ENCODE measurements at places on chromosomes 2 and 18.

- DNase-seq = no peak
Observed at GRCh38 chr2:55837073-55837472, 86.5 kb downstream of the EFEMP1 start.

DNA sequence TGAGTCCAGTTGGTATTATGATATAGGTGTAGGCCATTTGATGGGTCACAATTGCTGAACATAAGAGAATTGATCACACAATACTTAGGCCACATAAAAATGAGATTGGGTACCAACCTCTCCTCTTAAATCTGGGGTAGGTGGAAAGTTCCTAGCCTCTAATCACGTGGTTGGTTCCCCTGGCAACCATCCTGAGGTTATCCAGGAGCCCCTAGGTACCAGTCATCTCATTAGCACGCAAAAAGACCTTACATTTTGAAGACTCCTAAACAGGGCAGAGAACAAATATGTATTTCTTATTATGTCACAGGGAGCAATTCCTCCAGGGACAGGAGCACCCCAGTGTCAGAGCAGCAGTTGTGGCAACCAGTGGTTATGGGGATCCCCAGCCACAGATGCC is 12.7 kb upstream of the SELENOI start:
- no peak for DNase-seq

GRCh38 chr18:27606741-27607140 is 421.6 kb upstream of the CHST9 start:
- no peak for DNase-seq

DNA sequence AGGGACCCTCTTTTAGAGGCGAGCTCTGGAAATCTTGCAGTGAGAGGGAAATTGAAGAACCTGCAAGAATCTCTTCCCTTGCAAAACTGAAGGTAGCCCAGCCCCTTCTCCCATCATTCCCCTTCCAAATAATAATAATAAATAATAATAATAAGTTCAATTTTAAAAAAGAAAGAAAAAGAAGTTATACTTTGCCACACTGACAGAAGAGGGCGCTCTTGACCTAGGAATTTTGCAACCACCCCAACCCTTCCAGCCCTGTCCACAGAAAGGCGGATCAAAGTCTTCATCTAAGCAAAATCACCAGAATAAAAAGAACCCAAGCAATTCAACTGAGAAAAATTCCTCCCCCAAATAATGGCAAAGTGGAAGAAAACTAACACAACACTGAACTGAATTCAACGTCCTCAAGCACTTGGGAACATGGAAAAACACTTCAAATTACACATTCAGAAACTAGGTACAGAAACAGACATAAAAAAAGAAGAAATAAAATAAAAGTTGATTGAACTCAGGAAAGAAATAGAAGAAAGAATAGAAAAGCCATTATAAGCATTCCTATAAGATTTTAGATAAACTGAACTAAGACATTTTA is 98.9 kb upstream of the GLS start:
- peak; percentile 41 for DNase-seq

- no peak for DNase-seq
Observed at GRCh38 chr2:44759823-44760222, 181.7 kb upstream of the SIX3 start.

- DNase-seq = no peak
Observed at GRCh38 chr2:202005272-202005887, 28.3 kb upstream of the FZD7 start.

- DNase-seq = no peak
Observed at GRCh38 chr2:225140723-225141122, 98.5 kb upstream of the DOCK10 start.

DNA sequence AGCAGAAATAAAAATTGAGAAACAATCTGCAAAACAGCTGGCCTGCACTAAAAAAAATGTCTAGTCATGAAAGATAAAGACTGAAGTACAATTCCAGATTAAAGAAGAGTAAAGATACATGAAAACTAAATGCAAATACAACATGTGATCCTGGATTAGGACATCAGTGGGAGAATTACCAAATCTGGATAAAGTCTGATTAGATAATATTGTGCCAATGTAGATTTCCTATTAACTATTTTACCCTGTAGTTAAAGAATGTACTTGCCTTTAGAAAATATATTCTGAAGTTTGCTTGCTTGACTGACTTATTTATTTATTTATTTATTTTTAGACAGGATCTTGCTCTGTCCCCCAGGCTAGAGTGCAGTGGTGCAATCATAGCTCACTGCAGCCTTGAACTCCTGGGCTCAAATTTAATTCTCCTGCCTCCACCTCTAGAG is 58.7 kb downstream of the ASXL2 start:
- DNase-seq = no peak

DNA sequence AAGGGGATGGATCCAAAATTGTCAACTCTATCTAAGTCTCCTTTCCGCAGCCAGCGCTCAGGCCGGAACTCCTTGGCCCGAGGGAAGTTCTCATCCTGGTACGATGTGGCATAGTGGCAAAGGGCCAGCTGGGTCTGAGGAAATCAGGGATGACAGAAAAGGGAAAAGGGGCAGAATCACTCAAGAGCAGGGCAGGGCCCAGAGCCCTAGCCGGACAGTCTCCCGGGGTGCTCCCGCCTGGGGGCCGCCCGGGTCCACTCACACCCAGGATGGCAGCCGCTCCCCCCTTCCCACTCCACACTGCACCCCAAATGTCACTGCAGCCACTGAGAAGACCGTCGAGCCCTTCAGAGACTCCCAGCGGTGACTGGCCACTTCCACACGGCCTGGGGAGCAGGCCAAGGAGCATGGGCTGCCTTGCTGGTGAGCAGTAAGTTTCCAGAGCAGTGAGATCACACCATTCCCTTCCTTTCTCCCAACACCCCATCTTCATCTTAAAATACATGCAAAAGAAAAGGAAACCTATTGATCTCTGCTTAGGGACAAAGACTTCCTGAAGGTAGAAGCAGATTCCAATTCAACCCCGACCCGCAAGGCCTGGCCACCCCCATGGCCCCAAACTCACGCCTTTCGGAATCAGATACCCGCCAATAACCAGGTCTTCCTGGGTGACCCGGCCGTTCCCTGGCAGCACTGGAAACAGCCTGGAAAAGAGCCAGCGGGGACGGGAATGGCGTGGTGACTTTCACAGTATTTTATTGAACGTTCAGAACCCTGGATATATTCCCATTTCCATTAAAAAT is 26.7 kb downstream of the CYP27C1 start:
- DNase-seq = no peak

DNA sequence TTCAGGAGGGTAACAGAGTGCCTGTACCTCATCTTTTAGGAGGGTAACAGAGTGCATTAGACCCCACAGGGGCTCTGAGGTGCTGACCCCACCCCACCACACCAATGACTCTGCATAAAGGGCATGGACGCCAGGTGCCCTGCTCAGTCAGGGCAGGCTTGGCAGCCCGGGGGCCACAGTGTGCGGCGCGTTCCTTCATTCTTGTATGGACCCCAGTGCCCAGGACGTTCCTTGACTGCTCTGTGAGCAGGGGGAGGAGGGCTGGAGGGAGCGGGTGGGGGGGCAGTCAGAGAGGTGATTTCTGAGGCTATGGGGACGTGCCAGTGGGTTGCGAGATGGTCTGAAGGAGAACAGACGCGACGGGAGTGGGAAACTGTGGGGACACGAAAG is 168.7 kb upstream of the NCK2 start:
- no peak for DNase-seq

DNA sequence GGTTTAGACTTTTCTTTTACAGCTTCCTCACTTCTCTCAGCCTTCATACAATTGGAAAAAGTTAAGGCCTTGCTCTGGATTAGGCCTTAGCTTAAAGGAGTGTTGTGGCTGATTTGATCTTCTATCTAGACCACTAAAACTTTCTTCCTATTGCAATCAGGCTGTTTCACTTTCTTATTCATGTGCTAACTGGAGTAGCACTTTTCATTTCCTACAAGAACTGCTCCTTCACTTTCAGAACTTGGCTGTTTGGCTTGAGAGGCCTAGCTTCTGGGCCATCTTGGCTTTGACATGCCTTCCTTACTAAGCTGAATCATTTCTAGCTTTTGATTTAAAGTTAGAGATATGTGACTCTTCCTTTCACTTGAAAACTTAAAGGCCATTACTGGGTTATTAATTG is 114.3 kb downstream of the ARHGEF4 start:
- no peak for DNase-seq

DNA sequence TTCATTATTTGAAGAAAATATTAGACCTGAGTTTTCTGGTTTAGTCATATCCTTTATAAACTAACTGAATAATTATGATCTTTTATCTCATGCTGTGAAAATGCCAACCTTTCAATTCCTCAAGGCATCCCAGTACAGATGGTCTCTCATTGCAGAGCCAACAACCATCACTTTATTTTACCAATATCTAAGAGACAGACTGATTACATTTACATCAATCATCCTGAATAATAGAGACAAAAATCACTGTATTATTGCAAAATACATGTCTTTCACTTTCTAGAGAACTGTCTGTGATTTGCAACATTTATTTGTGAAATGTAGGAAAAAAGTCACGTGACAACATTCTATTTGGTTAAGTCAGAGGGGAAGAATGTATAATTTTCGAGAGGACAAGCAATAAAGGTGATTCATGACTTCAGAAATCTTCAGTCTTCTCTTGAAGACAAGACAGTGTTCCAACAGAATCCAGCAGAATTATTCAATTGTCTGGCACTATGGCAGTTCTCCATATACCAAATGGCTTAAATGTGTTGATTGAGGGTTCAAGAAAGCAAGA is 503.6 kb upstream of the SYT4 start:
- peak; percentile 49 for DNase-seq

DNA sequence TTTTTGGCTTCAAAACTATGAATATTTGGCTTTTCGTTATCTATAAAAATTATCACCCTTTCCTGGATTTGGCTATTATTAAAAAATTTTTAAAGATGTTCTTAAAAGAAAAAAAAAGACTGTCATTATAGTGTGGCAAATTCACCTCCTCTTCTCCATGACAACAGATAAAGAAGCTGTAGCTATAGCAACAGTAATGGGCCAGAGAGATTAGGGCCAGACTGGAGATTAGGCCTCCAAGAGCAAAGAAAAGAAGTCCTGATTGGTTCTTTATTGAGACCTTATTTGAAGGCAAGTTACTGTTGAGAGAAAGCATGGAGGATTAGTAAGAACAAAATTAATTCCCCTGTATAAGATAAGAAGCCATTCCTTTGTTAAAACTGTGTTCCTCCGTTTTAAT is 812.5 kb downstream of the DCC start:
- DNase-seq = no peak

DNA sequence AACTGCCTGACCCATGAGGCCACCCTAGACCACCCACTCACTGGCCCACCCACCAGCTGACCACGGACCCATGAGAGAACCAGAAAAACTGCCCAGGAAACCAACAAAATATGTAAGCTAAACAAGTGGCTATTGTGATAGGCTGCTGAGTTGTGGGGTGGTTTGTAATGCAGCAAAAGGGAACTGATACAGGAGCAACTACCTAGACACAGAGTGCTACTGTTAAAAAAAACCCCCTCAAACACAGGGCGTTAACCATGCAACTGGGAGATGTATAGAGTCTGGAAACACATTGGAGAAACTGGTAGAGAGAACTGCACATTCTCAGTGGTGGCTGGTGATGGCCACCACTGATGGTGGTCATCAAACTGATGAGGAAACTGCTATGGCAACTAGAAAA is 206.3 kb upstream of the GYPC start:
- DNase-seq = no peak

- no peak for DNase-seq
Observed at GRCh38 chr2:27803046-27803445, 31.5 kb downstream of the MRPL33 start.

DNA sequence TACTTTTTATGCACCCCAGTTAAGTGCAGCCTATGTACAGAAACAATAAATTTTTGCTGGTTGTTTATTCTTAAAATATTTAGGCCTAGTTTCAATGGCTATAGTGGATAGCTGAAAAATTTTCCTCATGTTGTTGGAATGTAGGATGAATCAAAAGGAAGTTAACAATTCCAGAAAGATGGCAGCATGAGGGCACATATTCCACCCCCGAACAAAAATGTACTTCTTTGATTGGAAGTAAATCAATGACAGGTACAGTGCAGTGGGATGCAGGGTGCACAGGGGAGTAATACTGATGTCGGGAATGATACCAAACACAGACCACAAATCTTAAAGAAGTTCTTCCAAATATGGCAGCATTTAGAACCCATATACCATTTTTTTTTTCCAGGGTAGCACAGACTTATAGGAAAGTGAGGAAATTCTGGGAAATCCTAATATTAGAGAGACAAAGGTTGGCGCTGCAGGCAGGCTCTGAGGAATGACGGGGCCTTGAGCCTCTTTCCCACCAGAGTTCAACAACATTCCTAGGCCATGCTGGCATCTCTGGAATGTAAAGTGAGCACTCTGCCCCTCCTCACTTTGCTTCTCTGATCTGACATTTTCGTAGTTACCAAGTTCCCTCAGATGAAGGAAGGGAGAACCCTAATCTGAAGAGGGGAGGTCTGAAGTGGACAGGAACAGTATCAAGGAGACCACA is 36.6 kb upstream of the IKZF2 start:
- DNase-seq = peak; percentile 48

- DNase-seq = no peak
Observed at GRCh38 chr18:57128220-57128932, 18.5 kb upstream of the BOD1L2 start.

DNA sequence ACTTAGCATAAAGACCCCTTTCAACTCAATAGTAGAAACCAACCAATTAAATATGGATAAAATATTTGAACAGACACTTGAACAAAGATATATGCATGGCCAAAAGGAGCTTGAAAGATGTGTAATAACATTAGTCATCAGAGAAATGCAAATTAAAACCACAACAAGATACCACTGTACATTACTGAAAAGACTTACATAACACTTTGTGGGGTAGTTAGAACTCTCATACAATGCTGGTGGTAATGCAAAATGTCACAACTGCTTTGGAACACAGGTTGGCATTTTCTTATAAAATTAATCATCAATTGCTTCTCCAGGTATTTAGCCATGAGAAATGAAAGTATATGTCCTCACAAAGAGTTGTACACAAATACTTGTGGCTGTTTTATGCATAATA is 60.7 kb downstream of the TTC27 start:
- peak; percentile 46 for DNase-seq

DNA sequence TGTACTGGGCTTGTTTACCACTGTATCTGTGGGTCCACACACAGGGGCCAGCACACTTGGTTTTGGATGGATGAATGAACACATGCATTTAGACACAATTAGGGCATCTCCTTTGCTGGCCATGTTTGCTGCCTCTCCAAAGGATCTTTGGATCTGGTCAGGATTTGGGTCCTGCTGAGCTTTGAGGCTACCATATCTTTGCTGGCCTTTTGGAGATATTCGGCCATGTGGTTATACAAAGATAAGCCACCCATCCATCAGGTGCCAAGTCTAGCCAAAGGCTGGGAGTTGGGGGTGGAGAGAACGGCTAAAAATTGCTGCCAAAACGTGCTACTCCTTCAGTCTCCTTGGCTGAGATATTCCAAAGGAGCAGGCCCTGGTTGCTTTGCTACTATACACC is 18.2 kb upstream of the FZD7 start:
- no peak for DNase-seq

GRCh38 chr2:63736354-63736753 is 105.3 kb upstream of the UGP2 start:
- DNase-seq = no peak

GRCh38 chr2:68362749-68363148 is 2.3 kb upstream of the PLEK start:
- no peak for DNase-seq

- peak; percentile 71 for DNase-seq
Observed at GRCh38 chr2:56713161-56713676, 529.4 kb downstream of the CCDC85A start.

GRCh38 chr2:70995426-70995729 is 705 bp upstream of the TEX261 start:
- DNase-seq = no peak

All from non-pigmented ciliary epithelial cell (primary cell).